Activated naive CD8-positive, alpha-beta T cell treated with anti-CD3 and anti-CD28 coated beads, Interleukin-2, amount 50 U/mL, for 24 hours (primary cell): ENCODE measurements at places on chromosomes 4 and X.
A peak's percentile ranks its signal among the peaks of the same experiment; 100 is the strongest.

GRCh38 chr4:163697121-163697520 lies 202.6 kb downstream of the TMA16 start:
- no peak for DNase-seq

- no peak for DNase-seq
Measured at GRCh38 chrX:138777230-138777629, 65.7 kb upstream of the FGF13 start.

DNA sequence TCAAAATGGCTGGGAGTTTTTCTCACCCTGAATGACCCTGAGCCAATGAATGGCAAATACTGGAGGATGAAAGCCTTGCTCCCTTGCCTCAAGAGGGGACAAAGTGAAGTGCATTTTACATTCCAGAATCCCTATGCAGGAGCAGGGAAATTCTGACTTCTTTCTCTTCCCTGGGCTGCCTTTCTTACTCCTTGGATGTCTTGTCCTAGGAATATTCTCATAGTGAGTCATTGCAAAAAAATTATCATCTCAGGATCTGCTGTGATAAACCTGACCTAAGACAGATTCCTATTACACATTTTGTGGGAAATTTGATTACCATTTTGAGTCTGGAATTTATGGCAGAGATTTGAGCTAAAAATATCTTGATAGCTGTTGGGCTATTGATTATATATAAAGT lies 199.9 kb downstream of the TMA16 start:
- DNase-seq = no peak

DNA sequence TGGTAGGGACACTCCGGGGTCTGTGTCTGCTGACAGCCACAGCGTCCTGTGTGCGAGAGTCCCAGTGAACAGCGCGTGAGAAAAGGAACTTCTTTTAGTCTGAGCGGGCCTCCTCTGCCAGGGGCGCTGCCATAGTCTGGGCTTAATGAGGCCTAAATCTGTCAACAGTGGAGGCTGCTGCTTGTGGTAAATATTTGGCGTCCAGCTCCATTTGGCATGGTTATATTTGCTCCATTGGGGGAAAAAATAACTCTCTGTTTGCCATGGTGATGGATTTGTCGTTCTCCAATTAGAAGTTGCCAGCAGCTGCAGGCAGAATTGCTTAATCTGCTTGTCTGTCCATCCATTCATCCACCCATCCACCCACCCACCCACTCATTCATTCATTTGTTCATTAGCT lies 71.4 kb upstream of the PSAPL1 start:
- no peak for DNase-seq

DNA sequence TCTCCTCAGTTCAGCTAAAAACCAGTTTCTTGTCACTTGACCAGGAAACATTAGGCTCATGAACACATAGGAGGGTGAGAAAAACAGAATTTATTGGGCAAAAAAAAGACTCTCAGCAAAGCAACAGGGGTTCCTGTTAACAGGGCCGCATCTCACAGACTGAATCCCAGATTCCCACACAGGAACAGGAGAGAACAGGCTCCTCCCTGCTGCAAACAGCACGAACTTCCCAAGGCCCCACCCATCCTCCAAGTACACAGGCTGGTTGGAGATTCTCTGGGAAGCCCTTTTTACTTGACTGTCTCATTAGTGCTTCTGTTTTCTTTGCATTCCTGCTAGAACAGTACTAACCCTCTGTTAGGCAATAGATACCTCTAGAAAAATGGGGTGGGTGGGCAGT lies 52.4 kb upstream of the IL21 start:
- no peak for DNase-seq

DNA sequence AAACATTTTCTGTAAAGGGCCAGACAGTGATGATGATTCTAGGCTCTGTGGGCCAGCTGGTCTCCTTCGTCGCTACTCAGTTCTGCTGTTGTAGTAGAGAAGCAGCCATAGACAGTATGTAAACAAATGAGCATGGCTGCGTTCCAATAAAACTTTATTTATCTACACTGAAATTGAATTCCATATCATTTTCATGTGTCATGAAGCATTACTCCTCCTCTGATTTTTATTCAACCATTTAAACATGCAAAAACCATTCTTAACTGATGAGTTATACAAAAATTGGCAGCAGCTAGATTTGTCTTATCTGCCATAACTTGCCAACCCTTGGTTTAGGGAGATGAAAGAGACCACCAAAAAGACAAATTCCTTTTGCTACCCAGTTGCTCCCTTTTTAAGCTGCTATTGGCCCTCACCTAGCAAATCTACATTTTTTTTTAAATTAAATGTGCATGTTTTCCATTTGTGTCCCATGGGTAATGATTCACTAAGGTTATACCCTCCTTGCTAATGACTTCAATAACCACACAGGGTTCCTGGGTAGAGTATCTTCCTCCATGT lies 309.9 kb downstream of the DHX15 start:
- DNase-seq = no peak

DNA sequence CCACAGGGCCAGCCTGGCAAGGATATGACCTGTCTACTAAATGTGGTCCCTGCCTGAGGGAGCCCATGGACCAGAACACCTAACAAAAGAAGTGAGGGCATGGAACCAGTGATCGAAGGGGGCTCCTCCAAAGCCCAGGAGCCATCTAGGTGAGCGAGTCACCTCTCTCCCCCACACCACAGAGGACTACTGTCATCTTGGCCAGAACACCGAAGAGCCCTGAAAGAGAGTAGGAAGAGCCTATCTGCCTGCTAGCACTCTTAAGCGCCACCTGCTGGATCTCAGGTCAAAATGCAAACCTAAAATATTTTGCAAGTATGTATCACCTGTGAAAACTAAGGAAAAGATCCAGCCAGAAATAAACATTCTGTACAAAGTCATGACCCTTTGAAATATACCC lies 137.9 kb upstream of the ZXDB start:
- peak; percentile 1 for DNase-seq

GRCh38 chrX:30627818-30628652 lies 25.2 kb upstream of the GK start:
- no peak for DNase-seq

DNA sequence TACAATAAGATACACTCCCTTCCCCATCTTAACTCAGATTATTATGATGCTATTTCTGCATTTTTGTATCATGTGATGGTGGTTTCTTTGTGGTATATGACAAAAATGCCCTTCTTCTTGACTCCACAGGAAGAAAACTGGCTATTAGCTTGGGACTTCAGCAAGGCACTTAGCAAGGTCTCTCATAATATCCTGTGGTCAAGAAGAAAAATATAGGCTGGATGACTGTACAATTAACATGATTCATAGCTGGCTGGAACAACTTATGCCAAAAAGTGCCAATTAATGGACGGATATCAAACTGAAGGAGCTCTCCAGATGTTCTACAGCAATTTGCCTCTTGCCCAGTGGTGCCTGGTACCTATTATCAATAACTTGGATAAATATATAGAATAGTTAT lies 2.3 kb upstream of the MID1IP1 start:
- DNase-seq = no peak
